NCI-H82 (cell line): ENCODE measurements at places on chromosomes 16 and 17.

DNA sequence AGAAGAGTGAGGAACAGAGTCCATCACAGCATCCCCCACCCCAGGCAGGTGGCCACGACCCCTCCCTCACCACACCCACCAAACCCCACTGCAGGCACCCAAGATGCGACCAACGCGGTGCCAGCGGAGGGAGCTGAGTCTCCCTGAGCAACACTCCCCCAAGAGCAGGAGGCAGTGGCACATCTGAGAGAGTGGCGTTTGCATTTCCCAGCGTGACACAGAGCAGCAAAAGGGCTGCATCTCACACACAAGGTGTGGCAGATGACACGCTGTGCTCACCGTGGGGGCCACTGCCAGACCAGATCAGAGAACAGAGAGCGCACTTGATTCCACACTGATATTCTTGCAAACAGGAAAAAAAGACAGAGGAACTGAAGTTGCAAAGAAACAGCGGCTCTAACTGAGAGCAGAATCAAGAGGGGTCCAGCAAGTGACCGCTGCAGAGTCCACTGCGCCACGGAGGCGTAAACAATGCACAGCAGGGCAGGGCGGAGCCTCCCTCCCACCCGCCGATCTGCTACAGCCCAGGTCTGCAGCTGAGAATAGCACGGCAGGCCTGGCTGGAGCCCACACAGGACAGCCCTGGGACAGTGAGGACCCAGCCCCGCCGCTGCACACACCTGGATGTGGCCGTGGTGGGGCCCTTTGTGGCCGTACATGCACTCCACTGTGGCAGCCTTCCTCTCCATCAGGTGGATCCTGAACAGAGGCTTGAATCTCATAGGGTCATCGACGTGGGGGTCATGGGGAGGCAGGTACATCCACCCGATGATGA is 26.0 kb upstream of the C16orf95 start:
- no peak for DNase-seq

GRCh38 chr17:30920683-30921543 is 832 bp upstream of the ADAP2 start:
- no peak for DNase-seq

DNA sequence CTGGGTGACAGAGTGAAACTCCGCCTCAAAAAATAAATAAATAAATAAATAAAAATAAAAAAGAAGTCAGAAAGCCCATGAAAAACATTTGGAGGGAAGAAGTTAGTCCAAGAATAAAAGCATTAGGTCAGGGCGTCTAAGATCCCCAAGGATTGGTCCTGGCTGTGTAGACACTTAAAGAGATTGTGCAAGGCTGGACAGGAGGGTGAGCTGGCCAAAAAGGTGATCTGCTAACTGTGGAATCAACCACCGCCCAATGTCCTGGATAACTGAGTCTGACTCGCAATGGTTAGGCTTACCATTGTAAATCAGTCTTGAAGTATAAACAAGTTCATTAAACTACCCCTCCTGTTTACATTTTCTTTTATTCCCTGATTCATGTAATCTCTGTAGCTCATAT is 8.8 kb upstream of the ABCA8 start:
- DNase-seq = no peak

- DNase-seq = peak; percentile 98
Measured at GRCh38 chr17:7835814-7836595, 2.0 kb downstream of the KDM6B start.

DNA sequence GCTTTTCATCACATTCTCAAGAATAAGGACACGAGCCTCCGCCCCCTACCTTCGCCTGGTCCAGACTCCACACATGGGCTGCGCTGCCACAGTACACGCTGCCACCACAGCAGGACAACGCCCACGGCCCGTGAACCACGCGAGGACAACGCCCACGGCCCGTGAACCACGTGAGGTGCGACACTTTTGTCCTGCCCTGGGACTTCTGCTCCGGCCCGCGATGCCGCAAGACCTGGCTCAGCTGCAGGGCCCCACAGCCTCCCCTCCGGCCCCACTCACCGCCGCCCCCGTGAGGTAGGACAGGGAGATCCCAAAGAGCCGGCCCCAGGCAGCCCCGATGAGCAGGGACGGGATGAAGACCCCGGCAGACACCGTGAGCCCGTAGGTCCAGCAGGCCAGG is 5.9 kb upstream of the CCDC154 start:
- no peak for DNase-seq

GRCh38 chr16:80924372-80924978 is 82.2 kb downstream of the CMC2 start:
- DNase-seq = peak; percentile 63

- DNase-seq = no peak
Measured at GRCh38 chr16:10169904-10170410, 12.3 kb downstream of the GRIN2A start.

DNA sequence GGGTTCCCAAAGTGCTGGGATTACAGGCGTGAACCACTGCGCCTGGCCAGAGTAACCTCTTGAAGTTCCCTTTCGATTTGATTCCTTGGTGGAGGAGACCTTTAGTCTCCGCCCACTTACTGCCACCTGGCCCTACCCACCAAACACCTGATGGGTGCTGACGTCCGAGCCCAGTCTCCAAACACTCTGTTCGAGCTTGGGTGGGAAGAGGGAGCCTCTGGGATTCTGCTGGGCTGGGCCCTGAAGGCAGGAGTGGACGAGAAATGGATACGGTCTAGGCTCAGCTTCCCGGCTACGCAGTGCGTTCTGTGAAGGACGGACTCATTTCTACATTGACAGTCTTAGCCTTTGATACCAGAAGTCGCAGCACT is 870 bp upstream of the ITGA3 start:
- no peak for DNase-seq

DNA sequence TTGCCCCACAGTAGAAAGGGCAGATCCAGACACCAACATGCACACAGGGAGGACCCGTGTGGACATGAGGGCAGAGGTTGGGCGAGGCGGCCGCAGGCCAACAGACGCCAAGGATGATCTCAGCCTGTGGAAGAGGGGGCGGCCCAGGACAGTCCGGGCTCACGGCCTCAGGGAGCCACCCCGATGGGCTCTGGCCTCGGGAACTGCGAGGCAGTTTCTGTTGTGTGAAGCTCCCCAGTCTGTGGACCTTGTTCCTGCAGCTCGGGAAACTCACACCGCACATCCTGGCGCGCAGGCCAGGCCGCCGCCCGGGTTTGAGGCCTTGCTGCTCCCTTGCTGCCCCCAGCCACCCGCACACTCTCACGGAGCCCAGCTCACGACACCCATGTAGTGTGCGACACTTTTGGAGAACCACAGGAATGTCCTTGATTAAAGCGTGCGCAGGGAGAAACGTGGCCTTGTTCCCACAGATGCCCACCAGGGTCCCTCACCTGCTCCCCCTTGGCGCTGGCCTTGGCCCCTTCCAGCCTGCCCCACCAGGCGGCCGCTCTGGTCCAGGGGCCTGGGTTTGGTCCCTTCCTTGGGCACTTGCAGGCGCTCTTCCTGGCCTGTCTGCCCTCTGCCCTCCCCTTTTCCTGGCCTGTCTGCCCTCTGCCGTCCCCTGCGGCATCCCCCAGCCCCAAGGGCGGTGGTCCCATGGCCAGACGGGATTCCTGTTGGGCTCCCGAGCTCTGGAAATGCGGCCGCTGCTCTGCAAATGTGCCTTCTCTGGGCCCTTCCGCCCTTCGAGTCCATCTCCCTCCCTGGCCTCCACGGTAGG is 9.3 kb upstream of the SLC38A10 start:
- no peak for DNase-seq

DNA sequence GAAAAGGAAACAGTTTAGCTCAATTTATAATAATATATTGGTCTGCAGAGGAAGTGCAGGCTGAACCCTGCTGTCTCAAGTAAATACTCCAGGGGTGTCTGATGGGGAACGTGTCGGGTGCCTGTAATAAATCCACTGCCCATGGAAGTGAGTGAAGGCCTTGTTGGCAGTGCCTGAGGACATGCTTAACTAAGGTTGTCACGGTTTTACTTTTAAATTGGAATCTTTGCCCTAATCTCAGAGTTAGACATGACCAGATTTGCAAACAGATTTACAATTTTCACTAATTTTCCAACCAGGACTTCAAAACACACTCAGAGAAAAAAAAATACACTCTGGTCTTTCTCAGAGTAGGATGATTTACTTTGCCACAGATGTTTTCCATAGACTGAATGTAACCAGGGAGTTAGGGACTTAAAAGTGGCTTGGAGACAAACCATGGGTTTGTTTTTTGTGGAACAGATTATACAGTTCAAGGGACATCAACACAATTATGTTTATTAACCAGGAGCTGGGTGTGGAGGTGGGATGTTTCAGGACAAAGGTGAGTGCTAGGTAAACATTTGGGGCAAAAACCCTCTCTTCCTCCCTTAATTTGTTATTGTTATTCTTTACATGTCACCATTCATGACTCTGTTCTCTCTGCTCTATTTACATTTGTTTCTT is 144.5 kb downstream of the FTO start:
- no peak for DNase-seq

- DNase-seq = no peak
Measured at GRCh38 chr17:38325221-38325851, 18.4 kb downstream of the GPR179 start.

DNA sequence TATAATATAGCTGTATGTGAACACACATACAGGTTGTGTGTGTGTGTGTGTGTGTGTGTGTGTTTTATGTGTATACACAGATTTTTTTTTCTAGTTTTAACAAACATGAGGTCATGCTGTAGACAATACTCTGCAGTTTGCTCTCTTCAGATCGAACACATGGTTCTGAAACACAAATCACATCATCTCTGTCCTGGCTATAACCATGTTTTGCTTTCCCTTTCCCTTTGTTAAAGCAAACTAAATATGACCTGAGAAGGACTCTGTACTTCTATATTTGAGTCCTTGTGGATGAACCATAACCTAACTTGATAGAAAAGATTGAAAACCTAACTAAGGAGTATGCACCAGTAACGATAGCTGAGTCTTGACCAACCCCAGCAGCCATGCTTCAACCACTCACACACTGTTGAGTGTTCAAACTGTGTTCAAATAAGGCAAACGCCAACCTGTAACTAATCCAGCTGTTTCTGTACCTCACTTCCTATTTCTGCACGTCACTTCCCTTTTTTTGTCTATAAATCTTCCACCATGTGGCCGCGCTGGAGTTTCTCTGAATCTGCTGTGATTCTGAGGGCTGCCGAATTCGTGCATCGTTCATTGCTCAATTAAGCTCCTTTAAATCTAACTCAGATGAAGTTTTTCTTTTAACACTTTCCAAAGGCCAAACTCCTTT is 303.8 kb downstream of the HS3ST3B1 start:
- no peak for DNase-seq

- no peak for DNase-seq
Measured at GRCh38 chr17:82064433-82065192, 991 bp downstream of the DUS1L start.

DNA sequence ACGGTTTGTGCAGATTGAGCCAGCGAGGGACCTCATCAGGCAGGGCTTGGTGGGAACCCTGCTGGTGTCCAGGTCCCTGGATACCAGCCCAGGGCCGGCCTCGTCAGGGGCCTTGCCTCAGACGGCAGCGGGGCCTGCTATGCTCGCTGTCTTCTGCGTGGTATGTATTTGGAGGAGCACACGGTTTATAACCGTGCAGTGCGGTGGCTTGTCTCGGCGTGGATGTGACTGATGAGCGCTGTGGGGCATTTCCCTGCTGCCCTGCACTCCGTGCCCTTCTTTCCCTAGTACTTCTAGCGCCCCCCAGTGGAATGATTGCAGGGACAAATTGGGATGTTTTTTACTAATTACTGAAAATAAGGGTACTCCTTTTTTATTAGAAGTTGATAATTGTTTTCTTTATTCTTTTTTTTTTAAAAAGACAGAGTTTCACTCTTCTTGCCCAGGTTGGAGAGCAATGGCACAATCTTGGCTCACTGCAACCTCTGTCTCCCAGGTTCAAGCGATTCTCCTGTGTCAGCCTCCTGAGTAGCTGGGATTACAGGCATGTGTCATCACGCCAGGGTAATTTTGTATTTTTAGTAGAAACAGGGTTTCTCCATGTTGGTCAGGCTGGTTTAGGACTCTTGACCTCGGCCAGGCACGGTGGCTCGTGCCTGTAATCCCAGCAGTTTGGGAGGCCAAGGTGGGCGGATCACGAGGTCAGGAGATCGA is 15.3 kb downstream of the TBCD start:
- peak; percentile 72 for DNase-seq
